ENCODE measurements at places on chromosomes 1 and 21.

DNA sequence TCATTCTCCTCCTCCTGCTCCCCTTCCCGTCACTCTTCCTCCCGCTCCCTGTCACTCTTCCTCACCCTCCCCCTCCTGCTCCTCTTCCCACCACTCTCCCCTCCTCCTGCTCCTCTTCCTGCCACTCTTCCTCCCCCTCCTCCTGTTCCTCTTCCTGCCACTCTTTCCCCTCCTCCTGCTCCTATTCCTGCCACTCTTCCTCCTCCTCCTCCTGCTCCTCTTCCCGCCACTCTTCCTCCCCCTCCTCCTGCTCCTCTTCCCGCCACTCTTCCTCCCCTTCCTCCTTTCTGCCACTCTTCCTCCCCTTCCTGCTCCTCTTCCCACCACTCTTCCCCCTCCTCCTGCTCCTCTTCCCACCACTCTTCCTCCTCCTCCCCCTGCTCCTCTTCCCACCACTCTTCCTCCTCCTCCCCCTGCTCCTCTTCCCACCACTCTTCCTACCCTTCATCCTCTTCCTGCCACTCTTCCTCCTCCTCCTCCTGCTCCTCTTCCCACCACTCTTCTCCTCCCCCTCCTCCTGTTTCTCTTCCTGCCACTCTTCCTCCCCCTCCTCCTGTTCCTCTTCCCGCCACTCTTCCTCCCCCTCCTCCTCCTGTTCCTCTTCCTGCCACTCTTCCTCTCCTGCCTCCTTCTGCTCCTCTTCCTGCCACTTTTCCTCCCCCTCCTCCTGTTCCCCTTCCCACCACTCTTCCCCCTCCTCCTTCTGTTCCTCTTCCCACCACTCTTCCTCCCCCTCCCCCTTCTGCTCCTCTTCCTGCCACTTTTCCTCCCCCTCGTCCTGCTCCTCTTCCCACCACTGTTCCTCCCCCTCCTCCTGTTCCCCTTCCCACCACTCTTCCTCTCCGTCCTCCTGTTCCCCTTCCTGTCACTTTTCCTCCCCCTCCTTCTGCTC is 28.7 kb upstream of the ARTN start:
- no peak for DNase-seq

- no peak for DNase-seq
Observed at GRCh38 chr1:243601720-243602119, 248.3 kb downstream of the AKT3 start.

- no peak for DNase-seq
Observed at GRCh38 chr1:44294588-44295007, 60.5 kb downstream of the ERI3 start.

DNA sequence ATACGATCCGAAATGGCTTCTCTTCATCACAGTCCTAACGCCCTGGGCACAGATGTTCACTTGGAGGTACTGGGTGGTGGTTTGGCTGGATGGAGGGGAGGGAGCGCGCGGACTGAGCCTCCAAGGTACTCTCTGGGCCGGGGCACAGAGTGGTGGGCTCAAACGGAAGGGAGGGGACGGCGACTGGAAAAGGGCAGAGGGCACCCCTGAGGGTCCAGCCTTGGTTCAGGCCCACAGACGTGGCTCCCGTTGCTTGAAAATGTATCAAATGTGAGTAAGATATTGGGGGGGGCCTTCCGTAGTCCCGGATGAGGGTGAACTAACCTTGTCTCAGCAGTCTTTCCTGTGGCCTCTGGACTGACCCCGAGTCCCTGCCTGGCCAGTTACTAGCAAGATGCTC is 463 bp downstream of the IL12RB2 start:
- peak; percentile 31 for DNase-seq

DNA sequence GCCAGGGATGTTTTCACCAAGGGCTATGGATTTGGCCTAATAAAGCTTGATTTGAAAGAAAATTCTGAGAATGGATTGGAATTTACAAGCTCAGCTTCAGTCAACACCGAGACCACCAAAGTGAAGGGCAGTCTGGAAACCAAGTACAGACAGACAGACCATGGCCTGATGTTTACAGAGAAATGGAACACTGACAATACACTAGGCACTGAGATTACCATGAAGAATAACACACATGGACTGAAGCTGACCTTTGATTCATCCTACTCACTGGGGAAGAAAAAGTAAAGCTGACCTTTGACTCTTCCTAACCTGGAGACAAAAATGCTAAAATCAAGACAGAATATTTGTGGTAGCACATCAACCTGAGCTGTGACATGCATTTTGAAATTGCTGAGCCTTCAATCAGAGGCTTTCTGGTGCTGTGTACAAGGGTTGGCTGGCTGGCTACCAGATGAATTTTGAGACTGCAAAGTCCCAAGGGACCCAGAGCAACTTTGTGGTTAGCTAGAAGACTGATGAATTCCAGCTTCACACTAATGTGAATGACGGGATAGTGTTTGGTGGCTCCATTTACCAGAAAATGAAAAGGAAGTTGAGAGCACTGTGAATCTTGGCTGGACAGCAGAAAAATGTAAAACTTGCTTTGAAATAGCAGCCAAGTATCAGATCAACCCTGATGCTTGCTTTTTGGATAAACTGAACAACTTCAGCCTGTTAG is 190.4 kb upstream of the KCTD3 start:
- no peak for DNase-seq

GRCh38 chr1:21537932-21538630 is 28.9 kb downstream of the ALPL start:
- no peak for DNase-seq

- no peak for DNase-seq
Observed at GRCh38 chr21:22758478-22758877, 1760.3 kb downstream of the NCAM2 start.

DNA sequence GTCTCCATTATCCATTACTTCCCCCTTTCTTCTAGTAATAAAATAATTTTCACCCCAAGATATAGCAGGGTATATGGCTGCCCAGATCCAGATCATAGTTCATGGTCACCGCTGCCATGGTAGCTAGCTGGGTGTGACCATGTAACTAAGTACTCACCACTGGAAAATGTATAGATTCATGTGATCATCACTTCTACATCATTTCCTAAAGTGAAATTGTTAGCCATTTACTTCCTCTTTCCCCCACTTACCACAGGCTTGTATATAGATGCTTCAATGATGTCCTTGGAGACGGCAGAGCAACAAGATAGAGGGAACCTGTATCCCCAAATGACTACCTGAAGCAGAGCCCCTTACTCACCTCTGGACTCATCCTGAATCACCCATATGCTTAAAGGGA is 22.7 kb upstream of the EYA3 start:
- DNase-seq: peak; percentile 44

GRCh38 chr1:89605692-89606091 is 27.2 kb upstream of the LRRC8C start:
- DNase-seq: no peak

DNA sequence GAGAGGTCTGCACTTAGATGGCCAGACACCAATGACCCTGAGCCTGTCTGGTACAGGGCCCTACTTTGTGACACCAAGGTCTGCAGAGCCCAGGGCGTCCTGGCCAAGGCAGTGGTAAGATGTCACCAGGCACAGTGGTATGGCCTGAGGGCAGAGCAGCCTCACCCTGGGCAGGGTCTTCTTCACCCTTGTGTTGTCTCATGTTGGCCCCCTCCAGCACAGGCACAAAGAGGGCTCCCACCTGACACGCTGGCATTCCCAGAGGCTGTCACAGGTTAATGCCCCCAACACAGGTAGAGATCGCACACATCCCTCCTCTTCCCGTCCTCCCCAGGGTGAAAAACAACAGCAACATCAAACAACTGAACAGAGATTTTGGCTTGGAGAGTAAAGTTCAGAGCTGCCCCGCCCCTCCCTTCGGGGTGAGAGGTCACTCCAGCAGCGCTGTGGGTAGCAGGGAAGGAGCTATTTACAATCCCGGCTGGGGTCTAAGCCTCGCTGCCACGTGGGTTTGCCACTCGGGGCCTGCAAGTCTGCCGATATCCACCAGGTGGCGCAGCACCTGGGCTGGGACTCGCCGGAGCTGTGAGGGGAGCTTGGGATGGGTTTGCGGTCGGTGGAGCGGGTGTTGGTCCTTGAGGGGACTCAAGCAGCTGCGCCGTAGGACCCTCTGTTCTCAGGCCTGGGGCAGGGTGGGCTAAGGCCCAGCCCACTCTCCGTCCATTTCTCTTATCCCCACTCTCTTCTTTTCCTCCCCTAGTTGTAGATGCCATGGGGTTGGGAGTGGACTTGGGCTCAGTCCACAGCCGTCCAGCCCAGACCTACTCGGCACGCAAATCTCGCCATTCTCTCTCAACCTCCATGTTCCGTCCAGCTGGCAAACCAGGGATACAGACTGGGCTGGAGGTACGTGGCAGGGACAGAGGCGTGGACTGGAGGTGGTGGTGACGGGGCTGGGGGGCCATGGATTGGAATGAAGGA is 12.7 kb downstream of the EFNA3 start:
- DNase-seq: peak; percentile 88

GRCh38 chr1:217617126-217617525 is 13.8 kb downstream of the GPATCH2 start:
- no peak for DNase-seq

Data from GM13976 (cell line).